ENCODE measurements at places on chromosomes 6 and 20.

- no peak for DNase-seq
Observed at GRCh38 chr6:149170564-149171452, 146.7 kb upstream of the TAB2 start.

DNA sequence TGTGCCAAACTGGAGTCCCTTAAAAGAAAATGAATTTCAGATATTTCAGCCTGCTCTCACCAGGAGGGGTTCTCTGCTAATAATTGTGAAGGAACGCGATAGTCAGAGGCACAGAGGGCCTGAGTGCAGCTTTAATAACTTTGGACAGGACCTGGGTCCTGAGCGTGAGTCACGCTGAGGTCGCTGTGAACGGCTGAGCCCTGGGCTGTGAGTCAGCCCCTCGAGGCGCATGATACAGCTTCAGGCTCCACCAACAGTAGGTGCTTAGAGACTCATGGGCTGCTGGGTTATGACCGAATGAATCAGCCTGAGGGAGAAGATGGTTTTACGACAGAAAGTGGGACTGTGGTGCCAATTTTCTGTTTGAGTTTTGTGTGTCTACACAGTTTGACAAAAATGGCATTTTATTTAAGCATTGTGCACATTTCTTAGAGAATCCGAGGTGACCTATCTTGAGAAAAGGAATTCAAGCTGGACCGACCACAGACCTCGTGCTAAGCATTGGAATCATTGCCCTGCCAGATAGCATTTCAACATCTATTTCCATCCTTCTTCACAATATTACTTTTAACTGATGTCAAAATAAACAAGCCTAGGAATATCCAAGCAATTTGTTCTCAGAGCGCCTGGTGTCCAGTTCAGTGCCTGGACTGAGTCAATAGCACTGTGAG, 183.0 kb downstream of the THBS2 start:
- no peak for DNase-seq

DNA sequence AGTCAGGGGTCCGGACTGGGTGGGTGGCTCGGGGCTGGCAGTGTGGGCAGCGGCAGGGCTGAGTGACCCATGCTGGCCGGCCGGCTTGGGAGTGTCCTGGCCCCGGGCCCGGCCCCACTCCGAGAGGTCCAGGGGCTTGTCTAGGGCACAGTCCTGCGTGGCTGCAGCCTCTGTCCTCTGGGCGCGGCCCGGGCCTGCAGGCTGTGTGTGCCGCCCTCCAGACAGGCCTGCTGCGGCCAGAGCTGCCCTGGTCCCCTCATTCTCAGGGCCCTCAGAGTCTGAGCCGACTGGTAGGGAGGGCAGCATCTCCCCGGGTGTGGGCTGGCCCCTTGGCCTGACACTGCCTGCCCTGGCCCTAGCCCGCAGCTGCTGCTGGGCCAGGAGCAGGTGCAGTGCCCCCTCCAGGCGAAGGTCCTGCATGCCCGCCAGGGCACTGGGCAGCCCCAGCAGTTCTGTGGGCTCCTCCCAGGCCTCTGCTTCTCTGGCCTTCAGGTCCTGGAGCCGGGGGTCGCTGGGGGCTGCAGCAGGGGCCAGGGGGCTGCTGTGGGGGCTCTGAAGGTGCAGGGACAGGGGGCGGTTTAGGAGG, 6.9 kb upstream of the CABLES2 start:
- DNase-seq: no peak

DNA sequence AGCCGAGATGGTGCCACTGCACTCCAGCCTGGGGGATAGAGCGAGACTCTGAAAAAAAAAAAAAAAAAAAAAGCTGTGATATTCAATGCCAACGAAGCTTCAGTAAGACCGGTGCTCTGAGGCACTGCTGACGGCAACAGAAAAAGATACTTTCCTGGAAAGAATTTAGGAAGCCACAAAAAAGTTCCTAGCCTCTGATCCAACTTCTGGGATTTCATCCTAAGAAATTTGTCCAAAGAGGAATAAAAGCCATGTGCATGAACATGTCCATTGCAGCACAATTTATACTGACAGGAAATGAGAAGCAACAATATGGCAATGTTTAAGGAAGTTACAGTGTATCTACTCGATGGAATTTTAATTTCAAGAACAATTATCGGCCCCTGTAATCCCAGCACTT, 24.5 kb upstream of the CARMIL1 start:
- DNase-seq: no peak

Measured in stimulated activated naive CD8-positive, alpha-beta T cell treated with anti-CD3 and anti-CD28 coated beads, Interleukin-15, Interleukin-2, amounts not matched to agents 100 U/mL and 50 U/mL, for 24 hours (primary cell).